ENCODE measurements at places on chromosomes 7 and 10.

DNA sequence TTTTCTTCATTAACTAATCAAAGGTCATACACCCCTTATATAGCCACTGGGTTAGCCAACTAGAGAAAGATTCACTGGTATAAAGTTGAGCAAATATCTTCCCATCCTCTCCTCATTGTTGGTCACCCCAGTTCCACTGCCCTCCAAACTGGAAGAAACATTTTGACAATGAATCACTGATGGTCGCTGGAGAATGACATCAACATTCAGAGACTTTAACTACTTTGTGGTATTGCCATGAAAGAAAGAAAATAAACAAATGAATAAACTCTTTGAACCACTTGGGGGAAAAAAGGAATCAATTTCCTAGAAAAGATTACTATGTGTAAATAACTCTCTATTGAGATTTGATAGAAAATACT is 23.4 kb downstream of the HYCC1 start:
- no peak for DNase-seq

DNA sequence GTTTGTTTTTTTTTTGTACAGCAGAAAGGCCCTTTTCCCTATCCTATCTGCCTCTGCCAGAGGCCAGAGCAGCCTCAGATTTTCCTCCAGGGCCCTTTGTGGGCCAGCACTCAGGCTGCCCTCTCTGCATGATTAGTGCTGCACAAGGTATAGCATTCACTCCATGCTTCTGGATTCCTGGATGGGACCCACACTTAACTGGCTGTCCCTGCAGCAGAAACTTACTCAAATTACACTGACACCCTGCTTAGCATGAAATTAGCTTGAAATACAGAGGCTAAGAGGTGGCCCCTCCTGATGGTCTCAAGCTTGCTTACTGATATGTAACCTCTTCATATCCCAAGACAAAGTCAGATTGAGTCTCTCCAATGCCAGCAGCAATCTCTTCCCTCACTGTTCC is 239.3 kb downstream of the SORCS1 start:
- DNase-seq: no peak

GRCh38 chr10:47303105-47303504 is 3.1 kb downstream of the GDF10 start:
- DNase-seq: no peak

- no peak for DNase-seq
Measured at GRCh38 chr7:150971242-150972022, 6.7 kb downstream of the KCNH2 start.

DNA sequence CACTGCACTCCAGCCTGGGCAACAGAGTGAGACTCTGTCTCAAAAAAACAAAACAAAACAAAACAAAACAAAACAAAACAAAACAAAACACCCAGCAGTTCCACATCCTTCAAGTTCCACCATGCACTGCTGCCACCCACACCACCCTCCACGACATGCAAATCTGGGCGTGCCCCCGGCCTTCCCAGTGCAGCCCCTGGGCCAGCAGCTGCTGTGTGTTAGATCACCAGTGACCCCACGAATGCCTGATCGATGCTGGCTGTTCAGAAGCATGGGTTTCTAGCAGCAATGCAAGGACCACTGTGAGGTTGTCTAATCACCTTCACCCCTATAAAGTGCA is 36.3 kb downstream of the ELFN1 start:
- no peak for DNase-seq

DNA sequence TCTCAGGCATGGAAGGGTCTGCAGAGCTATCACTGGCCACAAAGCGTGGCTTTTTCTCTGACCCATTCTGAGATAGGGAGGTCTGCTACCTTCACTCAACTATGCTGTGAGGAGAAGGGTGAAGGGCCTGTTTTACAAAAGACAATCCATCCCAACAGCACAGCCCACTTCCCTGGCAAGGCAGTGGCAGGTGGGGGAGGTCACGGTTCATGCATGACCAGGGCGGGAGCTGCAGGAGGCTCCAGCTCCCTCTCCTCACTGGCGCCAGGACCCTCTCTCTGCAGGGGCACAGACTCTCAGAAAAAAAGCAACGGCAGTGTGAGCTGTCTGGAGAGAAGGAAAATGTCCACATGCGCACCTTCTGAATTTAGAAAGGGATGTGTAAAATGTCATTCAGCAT is 28.5 kb downstream of the GRB10 start:
- DNase-seq: no peak

All from activated naive CD4-positive, alpha-beta T cell treated with Interleukin-2 at 50 U/mL for 16 hours (primary cell).